ENCODE measurements at places on chromosomes 4 and X.

DNA sequence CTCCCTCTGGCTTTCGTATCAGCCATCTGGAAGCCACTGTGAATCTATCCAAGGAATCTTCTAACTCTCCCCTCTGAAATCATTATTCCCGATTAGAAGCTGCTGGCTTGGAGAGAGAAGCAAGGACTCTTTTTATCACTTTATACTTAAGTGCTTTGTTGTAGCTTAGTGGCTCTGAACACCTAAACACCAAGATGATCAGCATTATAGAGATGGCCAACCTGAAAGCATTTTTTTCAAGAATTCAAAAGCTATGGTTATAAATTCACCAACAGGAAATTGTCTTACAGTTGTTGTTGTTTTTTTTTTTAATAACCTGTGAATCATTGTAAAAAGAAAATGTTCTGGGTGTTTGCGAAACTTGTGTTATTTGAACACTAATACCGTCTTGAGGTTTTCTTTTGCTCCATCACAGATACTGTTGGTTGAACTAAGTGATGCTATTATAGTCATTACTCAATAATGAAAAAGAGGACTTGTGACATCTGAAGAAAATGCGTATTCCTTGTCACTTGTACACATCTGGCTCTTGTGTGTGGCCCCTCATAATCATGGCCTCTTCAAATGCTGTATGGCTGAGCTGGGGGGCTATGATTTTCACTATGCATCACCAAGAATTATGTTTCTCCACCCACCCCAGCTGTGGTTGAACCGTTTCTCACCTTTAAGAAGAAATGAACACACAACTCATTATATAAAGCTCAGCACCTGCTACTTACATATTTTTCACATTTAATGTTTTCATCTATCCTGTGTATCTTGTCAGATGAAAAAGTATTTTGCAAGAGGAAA lies 11.8 kb upstream of the SMIM43 start:
- DNase-seq: no peak

GRCh38 chr4:138275963-138276621 lies 33.9 kb upstream of the SLC7A11 start:
- DNase-seq: no peak

DNA sequence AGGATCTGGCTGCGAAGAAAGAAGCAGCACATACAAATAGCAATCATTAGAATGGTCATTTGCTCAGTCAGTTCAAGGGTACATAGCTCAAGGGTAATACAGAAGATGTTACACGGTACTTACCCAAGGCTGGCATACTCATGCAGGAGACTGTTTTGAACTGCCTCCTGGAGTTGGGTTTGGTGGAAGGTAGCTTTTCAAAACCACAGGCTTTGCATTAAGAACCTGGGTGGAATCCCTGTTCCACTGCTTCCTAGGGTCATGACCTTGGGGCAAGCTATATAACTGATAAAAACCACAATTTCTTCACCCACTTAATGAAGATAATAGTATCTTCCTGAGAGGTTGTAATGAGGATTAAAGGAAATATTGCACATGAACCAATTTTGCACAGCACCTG lies 36.5 kb downstream of the TBC1D9 start:
- DNase-seq: no peak

GRCh38 chr4:89277412-89277811 lies 30.2 kb downstream of the GPRIN3 start:
- DNase-seq: no peak

GRCh38 chr4:122156819-122157218 lies 4.7 kb downstream of the BLTP1 start:
- DNase-seq: no peak

- DNase-seq: no peak
These were observed 125.3 kb upstream of the VAMP7 start for GRCh38 chrX:155755706-155756337.

- DNase-seq: no peak
These were observed 123.5 kb downstream of the CAMK2D start for GRCh38 chr4:113637823-113638561.

- DNase-seq: no peak
These were observed 209.3 kb downstream of the GPC3 start for GRCh38 chrX:133776072-133776471.

- no peak for DNase-seq
These were observed 8.9 kb upstream of the PCDH18 start for GRCh38 chr4:137541181-137541580.

DNA sequence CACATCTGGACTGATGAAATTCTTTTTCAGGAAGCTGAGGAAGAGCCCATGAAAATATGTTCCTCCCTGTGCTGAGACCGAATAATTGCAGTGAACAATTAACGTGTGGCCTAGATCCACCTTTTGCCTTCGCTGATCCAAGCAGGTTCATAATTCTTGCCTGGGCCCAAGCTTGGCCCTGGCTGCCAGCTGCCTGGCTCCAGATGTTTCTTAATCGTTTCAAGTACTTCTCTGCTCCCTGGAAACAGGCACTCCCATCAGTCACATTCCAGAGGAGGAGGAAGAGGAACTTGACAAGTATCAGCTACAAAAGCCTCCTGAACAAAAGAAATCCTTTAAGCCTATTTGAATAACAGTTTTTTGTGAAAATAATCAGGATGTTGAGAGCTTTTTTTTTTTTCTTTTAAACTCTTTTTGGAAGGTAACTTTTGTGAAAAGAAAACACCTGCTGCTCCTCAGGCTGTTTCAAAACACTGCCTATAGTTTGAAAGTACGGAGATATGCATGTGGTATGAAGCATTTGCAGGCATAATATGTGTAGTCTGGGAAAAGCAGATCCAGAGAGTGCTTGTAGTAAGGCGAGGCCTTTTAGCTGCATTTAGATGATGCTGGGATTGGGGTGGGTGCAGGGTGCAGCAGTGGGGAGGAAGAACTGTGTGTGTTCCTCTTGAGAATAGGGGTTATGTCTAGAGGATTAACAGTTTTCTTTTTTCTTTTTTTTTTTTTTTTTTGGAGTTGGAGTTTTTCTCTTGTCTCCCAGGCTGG lies 154.4 kb downstream of the PTTG2 start:
- no peak for DNase-seq

DNA sequence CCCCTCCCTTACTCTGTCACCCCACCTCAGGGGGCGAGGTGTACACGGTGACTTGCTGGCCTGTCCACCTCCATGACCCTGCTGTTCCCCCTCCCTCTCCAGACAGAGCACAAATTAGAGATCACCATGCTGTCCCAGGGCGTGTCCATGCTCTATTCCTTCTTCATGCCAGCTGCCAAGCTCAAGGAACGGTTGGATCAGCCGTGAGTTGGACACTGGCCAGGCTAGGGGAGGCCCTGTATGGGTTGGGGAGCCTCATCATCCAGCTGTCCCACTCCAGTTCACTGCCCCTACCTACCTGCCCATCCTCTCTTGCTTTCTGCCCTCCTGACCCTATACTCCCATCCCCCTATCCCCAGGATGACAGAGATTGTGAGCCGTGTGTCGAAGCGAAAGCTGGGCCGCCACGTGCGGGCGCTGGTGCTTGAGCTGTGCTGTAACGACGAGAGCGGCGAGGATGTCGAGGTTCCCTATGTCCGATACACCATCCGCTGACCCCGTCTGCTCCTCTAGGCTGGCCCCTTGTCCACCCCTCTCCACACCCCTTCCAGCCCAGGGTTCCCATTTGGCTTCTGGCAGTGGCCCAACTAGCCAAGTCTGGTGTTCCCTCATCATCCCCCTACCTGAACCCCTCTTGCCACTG lies 3.9 kb upstream of the CDK16 start:
- no peak for DNase-seq

DNA sequence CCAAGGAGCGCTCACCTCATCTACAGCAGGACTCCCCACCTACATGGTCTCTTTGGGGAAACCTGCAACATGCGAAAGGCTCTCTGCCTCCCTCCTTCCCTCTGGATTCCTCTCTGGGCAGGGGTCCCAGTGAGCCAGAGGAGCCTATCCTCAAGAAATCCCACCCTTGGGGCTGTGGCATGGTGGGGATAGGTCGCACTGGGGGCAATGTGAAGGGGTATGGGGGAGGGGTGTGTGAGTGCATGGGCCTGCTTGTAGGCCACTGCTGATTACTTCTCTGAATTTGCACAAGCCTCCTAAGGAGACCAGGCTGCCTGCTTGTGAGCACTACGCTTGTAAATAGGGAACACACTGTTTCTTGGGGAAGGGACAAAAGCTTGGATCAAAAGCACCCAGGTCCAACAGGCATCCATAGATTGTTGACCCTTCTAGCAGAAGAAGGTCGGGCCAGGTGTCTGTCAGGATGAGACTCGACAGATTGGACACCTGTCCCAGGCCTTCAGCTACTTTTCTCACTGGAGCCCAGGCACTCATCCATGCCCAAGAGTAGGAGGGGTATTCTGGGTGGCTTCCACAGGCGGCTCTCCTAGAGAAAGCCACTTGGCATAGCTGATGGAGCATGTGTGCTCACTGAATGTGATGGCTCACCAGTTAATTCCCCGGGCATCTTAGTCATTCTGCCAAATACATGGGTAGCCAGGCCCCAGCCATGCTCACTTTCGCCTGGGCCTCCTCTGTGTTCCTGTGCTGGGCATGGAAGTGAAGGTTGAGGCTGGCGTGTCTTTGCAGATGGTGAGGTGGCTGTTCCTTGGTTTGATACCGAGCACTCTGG lies 75.0 kb downstream of the NBDY start:
- DNase-seq: no peak

- no peak for DNase-seq
These were observed 819.2 kb downstream of the PCDH18 start for GRCh38 chr4:136713140-136713539.

DNA sequence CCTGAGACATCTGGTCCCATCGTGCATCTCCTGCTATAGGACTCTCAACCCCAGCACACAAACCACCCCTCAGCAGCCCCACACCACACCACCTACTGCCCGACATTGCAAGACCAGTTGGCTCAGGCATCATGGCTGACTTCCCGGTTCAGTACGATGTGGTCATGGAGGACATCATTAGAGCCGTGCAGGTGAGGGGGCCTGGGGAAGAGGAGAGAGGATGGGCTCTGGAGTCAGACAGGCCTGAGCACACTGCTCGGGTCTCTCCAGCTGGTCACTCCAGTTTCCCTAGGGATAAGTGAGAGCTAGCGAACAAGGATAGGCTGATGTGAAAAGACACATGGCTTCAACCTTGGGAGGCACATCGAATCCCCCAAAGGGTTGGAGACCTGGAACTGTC lies 17.2 kb downstream of the MAGED2 start:
- no peak for DNase-seq

GRCh38 chr4:165628572-165628971 lies 244.5 kb upstream of the TLL1 start:
- DNase-seq: no peak

- DNase-seq: no peak
These were observed 176.5 kb downstream of the GBA3 start for GRCh38 chr4:22869235-22869634.

DNA sequence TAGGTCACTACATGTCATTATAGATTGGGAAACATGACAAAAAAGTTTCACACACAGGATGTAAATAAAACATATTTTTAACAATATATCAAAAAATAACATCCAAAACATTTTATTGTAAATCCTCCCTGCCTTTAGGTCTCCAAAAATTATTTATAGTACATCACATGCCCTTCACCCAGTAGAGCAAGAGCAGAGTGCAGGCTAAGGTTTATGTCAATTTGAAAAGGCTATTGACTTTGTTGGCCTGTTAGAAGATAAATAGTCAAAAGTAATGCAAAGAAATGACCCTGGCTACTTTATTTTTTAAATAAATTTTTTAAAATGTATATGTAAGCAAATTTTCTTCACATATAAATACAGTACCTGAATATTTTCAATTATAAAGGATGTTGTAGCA lies 983.7 kb downstream of the RAB28 start:
- DNase-seq: no peak

DNA sequence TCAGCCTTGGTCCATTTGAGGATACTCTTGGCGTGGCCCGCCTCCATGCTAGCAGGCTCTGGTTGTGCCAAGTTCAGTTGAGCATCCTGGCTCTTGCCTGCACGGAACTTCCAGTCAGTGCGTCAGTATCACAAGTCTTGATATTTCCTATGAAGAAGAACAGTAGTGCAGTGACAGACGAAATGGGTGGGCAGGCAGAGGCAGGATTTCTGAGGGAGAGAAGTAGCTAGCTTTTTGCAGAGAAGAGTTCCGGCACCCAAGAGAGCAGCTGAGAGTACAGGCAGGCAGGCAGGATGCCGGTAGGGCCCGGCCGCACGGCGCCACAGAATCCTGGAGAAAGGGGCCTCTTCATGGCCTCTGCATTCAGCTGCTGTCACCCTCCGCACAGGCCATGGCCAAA lies 56.1 kb upstream of the MSANTD1 start:
- no peak for DNase-seq

- DNase-seq: no peak
These were observed 972.5 kb downstream of the CCSER1 start for GRCh38 chr4:91099666-91100065.

DNA sequence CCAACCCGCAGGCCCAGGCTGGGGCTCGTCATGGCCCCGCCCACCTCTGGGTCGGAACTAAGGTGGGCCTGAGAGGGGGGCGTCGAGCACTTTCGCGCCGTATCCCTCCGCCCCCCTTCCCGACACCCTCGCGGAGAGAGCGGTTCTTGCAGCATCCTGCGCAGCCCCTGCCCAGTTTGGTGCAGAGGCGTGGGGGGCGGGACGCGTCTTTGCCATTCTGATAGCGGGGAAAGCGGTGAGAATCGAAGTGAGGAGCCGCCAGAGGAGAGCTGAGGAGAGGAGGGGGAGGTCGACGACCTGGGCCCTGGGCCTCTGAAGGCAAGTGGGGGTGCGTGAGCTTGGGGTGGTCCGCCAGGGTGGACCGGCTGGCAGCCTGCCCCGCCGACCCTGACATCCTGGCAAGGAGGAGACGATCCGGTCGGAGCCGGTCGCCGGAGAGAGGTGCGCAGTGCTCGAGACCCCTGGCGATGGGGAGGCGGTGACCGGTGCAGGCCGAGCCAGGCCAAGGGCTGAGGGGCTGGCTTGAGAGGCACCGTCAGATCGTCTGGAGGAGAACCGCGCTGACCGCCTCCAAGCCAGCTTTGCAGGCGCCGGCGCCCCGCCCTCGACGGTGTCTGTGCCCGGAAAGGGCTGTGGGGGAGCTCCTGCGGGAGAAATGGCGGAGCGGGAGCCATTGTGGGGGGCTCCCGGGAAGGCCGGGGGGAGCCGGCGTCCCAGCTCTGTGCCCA lies 25.5 kb downstream of the GPRASP3 start:
- no peak for DNase-seq

DNA sequence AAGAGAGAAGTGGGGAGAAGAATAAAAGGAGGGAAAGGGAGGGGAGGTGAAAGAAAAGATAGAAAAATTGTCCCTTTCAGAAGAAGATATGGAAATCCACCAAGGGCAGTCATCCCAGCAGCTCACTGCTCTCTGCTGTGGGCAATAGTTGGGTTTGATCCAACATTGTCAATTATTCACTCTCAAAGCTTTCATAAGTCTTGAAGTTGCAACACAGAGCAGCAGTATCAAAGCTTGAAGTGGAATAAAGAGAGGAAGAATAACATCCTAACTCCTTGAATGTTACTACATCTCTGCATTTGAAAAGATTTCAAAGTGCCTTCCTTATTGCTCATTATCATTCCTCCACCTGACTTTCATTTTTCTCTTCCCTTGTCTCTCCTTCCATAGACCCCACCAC lies 62.3 kb upstream of the HHIP start:
- DNase-seq: no peak

Data from cortex of kidney (tissue), 1 donor.